ENCODE measurements at places on chromosomes 5 and 9.

DNA sequence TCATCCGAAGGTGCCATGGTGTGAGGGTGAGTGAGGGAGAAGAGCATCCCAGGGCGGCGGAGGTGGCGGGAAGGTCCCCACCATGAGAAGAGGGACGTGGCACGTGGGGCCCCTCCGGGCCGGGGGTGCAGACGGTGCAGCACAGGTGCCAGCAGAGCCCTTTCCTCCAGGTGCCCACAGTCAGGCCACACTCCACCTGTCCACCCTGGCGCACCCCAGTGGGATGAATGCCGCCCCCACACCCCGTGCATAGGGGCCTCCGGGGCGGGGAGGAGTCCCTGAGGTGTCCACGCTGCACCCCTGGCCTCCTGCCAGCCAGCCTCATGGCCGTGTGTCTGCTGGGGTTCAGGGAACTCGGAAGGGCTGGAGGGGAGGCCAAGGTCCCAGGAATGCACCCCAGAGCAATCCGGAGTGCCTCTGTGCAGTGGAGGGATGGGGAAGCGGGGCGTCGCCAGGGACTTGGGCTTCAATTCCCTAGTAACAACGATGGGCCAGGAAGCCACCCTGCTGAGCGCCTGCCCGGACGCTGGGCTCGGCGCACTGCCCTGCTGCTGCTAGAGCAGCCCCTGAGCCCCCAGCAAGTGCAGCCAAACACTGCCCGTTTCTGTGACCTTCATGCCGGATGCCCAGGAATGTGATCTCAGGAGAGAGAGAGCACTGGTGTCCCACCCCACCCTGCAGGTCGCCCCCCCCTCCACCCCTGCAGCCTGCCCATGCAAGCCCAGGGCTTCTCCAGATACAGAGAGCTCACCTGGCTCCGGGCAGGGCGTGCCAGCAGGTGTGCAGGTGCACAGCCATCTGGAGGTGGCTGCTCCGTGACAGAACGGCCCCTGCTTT lies 8.8 kb upstream of the NACC2 start:
- ATAC-seq: no peak

DNA sequence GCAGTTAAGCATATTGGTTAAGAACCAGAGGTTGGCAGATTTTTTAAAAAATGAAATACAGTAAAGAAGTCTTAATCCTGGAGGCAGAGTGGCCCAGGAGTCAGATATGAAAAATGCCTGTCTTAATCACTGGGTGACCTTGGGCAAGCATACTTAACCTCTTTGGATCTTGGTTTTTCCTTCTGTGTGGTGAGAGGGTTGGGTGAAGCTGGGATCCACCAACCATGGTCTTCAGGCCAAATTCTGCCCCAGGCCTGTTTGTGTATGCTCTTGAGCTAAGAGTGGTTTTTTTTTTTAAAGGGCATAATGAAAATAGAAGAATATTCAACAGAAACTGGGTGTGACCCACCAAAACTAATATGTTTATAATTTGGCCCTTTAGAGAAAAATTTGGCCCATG lies 20.0 kb upstream of the TEX48 start:
- no peak for ATAC-seq

GRCh38 chr9:37710046-37710445 lies 43.6 kb upstream of the TRMT10B start:
- ATAC-seq: no peak

- ATAC-seq: no peak
Observed at GRCh38 chr5:32004404-32004803, 169.7 kb downstream of the GOLPH3 start.

DNA sequence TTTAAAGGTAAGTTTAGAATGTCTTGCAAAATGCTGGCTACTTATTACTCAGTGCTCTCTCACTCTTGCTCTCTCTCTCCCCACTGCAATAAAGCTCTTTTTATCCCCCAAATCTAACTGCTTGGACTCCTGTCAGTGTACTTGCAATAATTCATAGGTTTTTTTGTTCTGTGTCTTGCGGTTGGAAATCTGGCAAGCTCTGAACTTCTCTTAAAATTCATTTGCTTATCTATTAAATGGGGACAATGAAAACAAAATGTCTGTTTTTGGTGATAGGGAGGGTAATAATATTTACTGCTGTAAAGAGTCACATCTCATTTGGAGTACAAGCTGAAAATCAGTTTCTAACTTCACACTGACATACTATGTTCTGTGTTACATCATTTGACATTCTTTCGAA lies 18.7 kb upstream of the OR13D1 start:
- no peak for ATAC-seq

DNA sequence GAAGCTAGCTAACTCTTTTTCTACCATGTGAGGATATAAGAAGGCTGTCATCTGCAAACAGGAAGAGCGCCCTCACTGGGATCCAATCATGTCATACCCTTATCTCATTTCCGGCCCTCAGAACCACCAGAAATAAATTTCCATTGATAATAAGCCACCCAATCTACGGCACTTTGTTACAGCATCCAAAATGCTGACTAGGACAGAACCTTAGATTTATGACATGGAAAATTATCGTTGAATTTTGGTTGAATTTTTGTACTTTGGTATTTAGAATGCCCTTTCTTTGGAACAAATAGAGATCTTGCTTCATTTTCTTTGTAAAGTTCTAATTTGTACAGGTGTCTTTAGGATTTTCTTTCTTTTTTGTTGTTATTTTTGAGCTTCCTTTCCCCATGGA lies 53.3 kb upstream of the CYLC2 start:
- ATAC-seq: no peak

DNA sequence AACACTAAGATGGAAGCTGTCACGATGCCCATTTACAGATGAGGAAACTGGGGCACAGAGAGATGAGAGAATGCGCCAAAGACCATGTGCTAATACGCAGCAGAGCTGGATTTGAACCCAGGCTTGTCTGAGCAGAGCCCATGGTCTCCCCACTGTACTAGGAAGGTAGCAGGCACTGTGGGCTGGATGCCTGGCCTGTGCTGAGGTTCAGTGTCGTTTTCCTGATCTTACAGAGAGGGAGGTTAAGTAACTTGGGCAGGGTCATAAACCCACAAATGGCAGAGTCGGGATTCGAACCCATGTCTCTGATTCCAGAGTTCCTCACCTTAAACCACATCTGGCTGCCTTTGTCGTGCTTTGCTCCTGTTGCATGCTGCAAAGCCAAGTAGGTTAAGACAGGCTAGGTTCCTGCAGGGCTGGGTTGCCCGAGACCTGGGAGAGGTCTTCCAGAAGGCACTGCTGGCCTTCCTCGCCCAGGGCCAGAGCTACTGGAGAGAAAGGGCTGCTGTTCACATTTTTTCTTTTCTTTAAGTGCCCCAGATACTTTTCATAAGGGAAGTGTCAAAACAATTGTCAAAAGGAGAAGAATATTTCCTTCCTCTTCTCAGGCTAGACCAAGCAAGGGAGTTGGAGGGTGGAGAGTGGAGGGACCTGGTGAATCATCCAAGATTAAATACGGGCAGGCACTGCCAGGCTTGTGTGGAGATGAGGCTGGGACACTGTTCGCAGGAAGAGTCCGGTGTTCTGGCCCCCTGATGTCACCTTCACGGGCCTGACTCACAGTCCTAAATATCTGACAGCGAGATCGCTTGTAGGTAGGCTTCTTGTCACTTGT lies 3.2 kb downstream of the NEK6 start:
- no peak for ATAC-seq

DNA sequence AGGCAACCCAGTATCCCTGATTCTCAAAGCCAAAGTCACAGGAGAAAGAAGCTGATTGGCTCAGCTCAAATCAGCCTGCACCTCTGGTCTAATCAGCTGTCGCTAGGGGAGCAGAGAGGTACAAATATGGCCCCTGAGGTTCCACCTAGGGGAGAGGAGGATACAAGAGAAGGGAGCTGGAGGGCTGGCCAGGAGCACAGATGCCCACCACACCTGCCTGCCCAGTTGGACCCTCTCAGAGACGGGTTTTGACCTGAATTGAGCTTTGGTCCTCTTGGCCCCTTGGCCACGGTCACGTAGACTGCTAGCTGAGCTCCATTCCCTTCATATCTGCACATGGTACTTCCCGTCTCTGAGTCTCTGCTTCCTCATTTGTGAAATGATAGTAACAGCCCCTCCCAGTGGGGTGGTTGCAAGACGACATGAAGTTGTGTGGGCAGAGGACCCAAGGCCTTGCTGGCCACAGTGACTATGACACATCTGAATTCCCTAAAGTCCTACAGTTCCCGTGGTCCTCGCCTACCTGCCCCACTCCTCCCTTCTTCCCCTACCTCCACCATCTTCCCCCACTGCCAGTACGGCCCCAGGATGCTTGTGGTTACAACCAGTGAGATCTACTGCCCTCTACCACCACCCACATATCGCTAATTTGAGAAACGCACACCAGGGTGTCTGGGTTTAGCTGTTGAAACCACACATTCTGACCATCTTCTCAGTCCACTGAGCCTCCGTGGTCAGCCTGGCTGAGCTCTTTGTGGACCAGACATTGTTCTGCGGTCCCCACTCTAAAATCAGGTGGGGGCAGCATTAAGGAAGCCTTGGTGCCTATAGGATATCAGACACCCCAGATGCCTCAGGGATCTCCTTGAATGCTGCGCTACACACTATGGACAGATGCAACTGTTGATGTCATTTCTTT lies 60.3 kb upstream of the NEK6 start:
- no peak for ATAC-seq

- no peak for ATAC-seq
Observed at GRCh38 chr9:84971571-84971970, 302.0 kb downstream of the NTRK2 start.

DNA sequence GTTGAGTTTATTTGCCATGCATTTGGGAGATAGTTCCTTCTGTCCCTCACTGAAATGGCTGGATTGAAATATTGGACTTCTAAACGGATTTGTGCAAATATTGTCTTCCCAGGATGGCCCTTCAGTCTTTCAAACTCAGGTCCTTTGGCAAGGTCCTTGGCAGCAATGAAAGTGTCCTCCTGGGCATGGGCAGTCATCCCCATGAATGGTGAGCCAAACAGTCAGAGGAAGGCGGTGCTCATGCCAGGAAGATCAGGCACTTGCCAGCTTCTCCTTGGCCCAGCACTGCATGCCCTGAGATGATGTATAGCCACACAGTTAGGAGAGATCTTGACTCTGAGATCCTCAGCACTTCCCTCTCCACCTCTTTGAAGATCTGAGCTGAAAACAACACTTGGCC lies 221.4 kb upstream of the KLF4 start:
- ATAC-seq: no peak

DNA sequence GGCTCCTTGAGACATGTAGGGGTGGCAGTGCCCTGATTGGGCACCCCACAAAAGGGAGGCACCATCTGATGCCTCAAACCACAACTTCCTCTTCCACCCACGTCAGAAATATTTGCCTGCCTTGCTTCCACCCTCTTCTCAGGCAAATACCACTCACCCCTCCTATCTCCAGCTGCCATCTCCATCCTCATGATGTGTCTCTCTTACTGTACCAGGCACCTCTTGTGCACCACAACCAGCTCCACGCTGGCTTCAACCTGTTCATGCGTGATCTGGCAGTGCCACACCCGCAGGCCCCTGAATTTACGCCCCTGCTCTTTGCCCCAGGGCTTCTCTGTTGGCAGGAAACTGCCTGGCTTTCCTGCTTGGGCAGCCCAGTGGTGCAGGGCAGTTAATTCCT lies 87.8 kb upstream of the HSPA9 start:
- peak; percentile 22 for ATAC-seq

- ATAC-seq: no peak
Observed at GRCh38 chr5:105619725-105620124, 2051.0 kb downstream of the EFNA5 start.

GRCh38 chr5:84433461-84433860 lies 48.8 kb upstream of the EDIL3 start:
- ATAC-seq: no peak

DNA sequence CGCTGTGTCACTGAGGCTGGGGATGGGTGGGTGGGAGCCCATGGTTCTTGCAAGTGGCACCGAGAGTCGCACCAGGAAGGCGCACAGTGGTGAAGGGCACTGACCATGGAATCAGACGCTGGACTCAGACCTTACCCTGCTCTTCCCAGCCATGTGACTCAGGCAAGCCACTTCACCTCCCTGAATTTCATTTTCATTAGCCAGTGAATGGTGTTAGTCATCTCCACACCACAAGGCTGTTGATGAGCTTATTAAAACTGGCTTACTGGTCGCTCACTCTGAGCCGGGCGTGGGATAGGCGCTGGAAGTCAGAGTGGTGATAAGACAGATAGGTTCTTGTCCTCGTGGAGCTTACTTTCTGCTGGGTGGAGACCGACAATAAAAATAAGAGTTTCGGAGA lies 25.1 kb downstream of the FGF18 start:
- ATAC-seq: no peak

GRCh38 chr5:56746553-56747339 lies 68.6 kb upstream of the MAP3K1 start:
- ATAC-seq: no peak

DNA sequence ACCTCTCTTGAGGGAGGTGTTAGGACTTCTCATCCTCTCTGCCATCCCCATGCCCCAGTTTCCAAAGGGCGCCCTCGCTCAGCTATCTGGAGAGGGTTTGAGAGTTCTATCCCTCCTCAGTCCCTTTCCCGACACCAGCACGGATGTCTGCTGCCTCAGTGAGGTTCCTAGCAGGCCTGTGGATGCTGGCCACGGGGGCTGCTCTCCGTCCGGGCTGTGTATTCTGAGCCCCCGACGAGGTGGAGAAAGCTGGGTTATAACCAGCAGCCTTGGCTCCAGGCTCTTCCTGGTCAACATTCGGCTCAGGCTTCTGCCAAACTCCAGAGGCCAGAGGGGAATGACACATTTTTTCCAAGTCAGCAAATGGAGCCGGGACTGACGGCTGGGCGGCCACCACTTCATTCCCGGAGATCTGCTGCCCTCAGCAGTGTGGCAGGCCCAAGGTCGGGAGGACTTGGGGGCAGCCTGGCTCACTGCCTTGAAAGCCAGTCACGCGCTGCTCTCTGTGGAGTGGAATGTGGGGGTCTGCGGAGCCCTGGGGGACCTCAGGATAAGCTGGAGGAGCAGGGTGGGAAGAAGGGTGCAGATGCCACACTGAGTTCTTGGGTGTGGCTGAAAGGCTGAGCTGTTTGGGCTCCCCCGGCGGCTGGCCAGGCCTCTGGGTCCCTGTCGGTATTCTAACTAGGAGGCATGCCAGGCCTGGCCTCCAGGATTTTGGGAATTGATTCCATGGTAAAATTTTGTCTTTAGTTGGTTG lies 27.4 kb downstream of the PTPA start:
- ATAC-seq: no peak

- ATAC-seq: no peak
Observed at GRCh38 chr5:148416921-148417320, 33.2 kb downstream of the FBXO38 start.

GRCh38 chr9:131776036-131776435 lies 36.2 kb upstream of the RAPGEF1 start:
- no peak for ATAC-seq

DNA sequence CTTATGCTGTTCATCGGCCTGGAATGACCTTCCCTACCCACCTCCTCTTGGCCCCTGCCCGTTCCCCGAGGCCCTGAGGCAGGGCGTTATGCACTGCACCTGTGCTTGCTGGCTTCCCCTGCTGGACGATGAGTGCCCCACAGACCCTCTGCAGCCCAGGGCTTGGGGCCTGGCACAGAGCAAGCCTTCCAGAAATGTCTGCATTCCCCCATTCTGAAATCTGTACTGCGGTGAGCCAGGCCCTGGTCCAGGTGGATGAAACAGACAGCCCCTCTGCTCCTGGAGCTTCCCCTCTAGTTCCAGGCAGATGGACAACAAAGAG lies 35.0 kb downstream of the UNC5A start:
- ATAC-seq: no peak

Data from activated CD4-positive, CD25-positive, alpha-beta regulatory T cell treated with anti-CD3 and anti-CD28 coated beads, Interleukin-2, amount 50 U/mL, for 24 hours (primary cell).